GM18507 (cell line): ENCODE measurements at places on chromosomes 2 and 18.

- DNase-seq = no peak
Observed at GRCh38 chr2:235666213-235666781, 172.5 kb downstream of the AGAP1 start.

- no peak for DNase-seq
Observed at GRCh38 chr2:240956935-240957655, 41.3 kb upstream of the SNED1 start.

- DNase-seq = no peak
Observed at GRCh38 chr18:37565977-37566478, 430 bp upstream of the CELF4 start.

GRCh38 chr18:37584952-37585695 is 19.5 kb upstream of the CELF4 start:
- no peak for DNase-seq

GRCh38 chr2:181231151-181231550 is 226.0 kb upstream of the ITGA4 start:
- DNase-seq = no peak

DNA sequence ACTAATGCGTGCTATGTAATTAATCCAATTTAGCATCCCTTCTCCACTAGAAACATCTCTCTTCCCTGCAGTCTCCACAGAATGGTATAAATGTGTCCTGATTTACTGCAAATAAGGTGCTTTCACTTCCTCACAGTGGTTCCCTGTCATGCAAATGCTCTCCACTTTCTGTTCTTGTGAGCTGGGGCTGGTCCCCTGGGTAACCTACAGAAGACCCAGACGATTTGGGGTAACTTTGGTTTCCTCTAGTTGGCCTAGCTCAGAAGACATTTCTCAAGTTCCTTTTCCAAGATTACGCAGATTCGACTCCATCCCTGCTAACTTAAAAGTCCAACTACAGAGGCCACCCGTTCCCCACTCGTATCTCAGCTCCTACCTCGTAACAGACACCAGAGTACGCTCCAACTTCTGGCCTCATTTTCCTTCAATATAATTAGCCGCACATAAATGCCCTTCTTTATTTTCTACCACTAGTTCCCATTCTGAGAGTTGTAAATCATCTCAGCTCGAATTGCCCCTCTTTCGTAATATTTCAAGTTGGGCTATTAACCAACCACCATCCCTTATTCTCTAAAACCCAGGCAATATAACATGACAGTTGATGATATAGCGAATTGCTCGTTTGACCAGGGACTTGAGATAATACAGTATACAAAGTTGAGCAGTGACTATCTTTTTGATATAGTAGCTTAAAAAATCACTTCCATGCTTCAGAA is 28.8 kb upstream of the NEDD4L start:
- DNase-seq = peak; percentile 28

DNA sequence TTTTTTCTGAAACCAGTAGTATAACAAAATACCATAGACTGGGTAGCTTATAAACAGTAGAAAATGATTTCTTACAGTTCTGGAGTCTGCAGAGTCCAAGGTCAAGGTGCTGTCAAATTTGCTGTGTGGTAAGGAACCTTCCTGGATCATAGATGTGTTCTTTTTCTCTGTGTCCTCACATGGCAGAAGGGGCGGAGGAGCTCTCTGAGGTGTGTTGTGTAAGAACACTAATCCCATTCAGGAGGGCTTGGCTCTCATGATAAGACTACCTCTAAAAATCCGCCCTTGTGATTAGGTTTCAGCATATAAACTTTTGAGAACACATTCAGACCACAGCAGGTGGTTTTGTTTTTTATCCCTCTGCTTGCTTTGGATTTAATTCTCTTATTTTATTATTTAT is 25.7 kb downstream of the ANKRD62 start:
- DNase-seq = no peak

- peak; percentile 55 for DNase-seq
Observed at GRCh38 chr18:10878703-10879102, 270.7 kb downstream of the PIEZO2 start.

DNA sequence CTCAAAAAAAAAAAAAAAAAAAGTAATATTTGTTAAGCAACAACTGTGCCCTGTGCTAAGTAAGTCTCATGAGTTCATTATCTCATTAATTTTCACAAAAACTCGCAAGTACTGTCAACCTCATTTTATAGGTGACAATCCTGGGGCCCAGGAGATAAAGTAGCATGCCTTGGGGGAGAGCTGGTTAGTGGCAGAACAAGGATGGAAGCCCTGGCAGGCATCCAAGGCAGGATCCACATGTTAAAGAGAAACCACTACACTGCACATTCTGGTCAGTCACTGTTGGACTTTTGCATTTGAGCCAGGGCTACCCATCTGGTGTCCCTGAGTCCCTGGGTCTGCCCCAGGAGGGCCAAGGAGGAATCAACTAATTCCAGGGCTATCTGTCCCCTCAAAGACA is 54.6 kb downstream of the ZFP36L2 start:
- no peak for DNase-seq

- DNase-seq = no peak
Observed at GRCh38 chr18:78737006-78737915, 242.4 kb upstream of the SALL3 start.

DNA sequence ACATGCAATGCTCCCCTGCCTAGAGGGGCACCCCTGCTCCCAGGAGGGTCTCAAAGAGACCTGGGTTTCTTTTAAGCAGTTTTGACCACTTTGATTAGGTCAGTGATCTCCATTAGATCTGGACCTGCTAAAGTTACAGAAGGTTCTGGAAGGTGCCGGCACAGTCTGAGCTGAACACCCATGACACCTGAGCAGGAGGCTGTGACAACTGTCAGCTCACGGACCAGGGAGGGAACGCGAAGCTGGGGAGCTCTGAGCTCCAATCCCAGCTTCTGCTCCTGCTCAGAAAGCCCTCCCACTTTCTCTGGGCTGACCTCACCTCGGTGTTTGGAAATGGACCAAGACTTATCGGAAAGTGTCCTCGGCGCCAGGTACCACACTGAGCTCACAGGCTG is 113.8 kb downstream of the NFATC1 start:
- DNase-seq = no peak

DNA sequence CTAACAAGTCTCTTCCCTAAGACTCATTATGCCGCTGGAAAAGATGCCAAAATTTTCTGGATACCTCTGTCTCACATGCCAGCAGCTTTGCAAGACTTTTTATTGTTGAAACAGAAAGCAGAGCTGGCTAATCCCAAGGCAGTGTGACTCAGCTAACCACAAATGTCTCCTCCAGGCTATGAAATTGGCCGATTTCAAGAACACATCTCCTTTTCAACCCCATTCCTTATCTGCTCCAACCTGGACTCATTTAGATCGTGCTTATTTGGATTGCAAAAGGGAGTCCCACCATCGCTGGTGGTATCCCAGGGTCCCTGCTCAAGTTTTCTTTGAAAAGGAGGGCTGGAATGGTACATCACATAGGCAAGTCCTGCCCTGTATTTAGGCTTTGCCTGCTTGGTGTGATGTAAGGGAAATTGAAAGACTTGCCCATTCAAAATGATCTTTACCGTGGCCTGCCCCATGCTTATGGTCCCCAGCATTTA is 26.3 kb downstream of the DHRS9 start:
- DNase-seq = no peak

DNA sequence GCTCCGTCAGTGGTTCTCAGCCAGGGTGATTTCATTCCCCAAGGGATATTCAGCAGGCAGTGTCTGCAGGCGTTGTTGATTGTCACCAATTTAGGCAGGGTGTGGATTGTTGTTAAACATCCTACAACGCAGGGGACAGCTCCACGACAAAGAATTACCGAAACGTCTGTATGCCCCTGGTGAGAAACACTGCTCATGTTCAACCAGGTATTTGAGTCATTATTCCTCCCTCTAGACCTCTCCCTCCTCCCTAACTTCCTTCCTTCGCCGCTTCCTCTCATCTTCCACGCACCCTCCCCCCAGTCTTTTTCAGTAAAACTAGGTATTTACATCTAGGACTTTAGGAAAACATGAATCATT is 50.8 kb downstream of the NCK2 start:
- DNase-seq = no peak

- DNase-seq = no peak
Observed at GRCh38 chr2:67251741-67252140, 145.4 kb upstream of the ETAA1 start.
